ENCODE measurements at places on chromosomes 4 and X. TPM values are rescaled to one million over a fixed set of nuclear protein-coding genes. Genes with fewer than 3 reads are reported as not detected.

DNA sequence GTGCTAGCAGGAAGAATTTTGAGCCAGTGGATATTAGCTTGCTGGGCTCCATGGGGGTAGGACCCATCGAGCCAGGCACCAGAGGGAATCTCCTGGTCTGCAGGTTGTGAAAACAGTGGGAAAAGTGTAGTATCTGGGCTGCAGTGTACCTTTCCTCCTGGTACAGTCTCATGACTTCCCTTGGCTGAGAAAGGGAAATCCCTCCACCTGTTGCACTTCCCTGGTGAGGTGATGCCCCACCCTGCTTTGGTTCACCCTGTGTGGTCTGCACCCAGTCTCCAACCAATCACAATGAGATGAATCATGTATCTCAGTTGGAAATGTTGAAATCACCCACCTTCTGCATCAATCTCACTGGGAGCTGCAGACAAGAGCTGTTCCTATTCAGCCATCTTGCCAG lies 341.4 kb upstream of the IRS4 start:
- DNase-seq, result no peak

DNA sequence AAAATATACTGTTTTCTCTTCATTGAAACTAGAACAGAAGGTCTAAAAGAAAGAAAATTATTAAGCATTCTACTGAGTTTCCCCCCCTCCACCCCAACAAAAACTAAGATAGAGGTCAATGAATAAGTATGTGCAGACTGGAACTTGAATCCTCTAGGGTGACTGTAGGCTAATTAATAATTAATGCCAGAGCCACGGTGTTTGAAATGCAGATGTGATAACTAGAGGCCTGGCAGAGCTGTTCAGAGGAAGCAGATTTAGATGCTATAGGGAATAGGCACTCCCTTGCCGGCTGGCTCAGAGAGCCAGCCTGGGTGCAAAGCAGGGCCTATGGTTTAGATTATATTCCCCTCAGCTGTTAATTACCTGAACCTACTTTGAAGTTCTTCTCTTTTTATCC lies 12.2 kb upstream of the POU3F4 start:
- DNase-seq, result no peak

GRCh38 chr4:111838406-111838930 lies 306.8 kb upstream of the FAM241A start:
- no peak for DNase-seq

DNA sequence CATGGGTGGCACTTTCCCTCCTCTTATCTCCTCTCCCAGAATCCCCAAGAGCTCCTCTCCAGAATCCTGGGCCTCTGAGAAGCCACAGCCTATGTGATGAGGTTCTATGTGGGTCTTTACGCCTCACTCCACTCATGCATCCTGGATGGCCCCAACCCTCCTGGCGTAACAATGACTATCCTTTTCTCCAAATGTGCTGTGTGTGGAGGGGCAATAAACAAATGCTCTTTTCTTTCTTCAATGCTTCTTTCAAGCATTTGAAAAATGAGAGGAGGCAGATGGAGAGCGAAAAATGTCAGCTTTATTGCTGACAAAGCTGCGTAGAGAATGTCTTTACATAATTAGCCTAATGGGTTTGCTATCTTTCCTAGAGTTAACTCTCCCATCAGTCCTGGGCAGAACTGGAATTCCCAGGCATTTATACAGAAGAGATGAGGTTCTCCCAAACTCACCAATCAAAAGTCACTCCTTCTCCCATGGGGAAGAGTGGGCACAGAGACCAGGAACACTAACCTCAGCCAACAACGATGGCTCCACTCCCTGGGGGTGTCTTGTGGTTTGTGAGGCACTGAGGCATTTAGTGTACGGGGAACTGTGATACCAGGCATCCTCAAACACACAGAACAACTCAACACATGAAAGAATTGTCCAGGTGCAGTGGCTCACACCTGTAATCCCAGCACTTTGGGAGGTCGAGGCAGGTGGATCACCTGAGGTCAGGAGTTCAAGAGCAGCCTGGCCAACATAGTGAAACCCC lies 118.9 kb upstream of the SLC34A2 start:
- no peak for DNase-seq

GRCh38 chr4:532588-533317 lies 33.7 kb downstream of the PIGG start:
- no peak for DNase-seq

DNA sequence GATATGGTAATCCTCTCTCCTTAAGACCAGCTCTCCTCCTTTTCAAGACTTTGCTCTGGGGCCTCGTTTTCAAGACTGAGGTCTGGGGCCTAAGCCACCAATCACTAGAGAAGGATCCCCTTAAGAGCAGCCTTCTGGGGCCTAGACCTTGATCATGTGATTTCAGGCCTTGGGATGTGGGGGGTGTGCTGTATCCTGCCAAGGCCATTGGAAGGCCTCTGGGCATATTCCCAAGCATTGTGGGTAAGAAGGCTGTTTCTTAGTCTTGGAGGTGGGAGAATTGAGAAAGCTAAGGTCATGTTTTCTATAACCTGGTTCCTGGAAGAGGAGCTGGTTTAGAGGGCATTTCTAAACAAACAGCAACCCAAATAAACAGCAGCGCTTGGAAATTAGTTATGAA lies 12.1 kb downstream of the TMEM164 start:
- DNase-seq, result peak; percentile 14

GRCh38 chr4:181030961-181031360 lies 1212.2 kb upstream of the TENM3 start:
- no peak for DNase-seq

Gene MRPL1
- 12.2 TPM for total RNA-seq

Gene TFE3
- total RNA-seq, result 71.9 TPM
